ENCODE measurements at places on chromosomes 6 and 20.

- DNase-seq = no peak
These were observed 43.5 kb upstream of the TIAM2 start for GRCh38 chr6:154951345-154952200.

GRCh38 chr6:64230530-64230929 is 594.9 kb downstream of the PHF3 start:
- no peak for DNase-seq

DNA sequence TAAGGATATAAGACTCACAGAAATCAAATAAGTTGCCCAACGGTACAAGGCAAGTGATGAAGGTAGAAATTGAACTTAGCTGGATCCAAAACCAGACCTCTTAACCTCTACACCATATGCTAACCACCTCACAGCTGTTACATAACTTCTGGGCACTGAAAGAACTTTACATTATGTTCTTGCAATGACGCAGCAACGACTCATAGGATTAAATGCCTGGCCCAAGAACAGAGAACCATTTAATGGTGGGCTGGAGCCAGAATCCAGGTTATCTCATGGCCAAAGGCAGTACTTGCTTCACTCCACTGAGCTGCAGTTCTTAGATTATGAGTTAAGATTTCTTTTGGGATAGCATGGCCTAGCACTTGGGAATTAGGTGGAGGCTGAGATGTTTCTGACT is 4.4 kb downstream of the TRMT6 start:
- peak; percentile 83 for DNase-seq

- no peak for DNase-seq
These were observed 101.9 kb downstream of the QRSL1 start for GRCh38 chr6:106731144-106731842.

GRCh38 chr6:159832946-159833345 is 32.9 kb downstream of the PNLDC1 start:
- no peak for DNase-seq

All from HCEC 1CT (cell line).